ENCODE measurements at places on chromosomes 16 and 17.
A peak's percentile ranks its signal among the peaks of the same experiment; 100 is the strongest.

DNA sequence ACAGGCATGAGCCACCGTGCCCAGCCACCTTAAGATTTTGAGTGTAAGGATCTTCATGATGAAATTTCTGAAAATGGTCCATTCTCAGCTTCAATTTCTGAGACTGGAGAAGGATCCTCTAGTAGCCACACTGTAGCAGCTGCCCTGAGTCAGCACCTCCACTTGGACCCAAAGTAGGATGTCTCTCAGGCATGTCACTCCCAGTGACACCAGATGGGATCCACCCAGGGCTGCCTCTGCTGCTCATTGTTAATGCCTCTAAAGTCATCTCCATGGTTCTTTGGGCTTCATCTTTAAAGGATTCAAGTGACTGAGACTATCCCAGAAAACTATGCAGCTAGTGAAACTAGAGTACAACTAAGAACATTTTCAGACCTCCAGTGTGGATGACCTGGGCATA is 7.9 kb downstream of the PLD6 start:
- no peak for DNase-seq

GRCh38 chr17:77560841-77561240 is 397.7 kb upstream of the TNRC6C start:
- peak; percentile 11 for DNase-seq

DNA sequence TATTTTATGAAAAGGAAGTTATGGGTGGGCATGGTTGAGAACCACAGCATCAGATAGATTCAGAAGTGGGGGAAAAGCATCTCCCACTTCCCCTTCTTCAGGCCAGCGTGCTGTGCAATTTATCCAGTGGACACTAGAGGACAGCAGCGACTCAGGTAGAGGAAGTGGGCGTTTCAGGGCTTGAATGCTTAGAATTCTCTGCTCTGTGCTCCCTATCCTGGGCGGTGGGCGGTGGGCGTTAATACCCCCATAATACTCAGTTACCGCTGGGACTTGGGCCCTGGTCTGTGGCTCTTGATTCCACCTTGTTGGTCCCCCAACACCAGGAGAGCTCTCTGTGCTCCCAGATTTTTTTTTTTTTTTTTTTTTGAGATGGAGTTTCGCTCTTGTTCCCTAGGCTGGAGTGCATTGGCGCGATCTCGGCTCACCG is 3.7 kb upstream of the LYZL6 start:
- DNase-seq: no peak

DNA sequence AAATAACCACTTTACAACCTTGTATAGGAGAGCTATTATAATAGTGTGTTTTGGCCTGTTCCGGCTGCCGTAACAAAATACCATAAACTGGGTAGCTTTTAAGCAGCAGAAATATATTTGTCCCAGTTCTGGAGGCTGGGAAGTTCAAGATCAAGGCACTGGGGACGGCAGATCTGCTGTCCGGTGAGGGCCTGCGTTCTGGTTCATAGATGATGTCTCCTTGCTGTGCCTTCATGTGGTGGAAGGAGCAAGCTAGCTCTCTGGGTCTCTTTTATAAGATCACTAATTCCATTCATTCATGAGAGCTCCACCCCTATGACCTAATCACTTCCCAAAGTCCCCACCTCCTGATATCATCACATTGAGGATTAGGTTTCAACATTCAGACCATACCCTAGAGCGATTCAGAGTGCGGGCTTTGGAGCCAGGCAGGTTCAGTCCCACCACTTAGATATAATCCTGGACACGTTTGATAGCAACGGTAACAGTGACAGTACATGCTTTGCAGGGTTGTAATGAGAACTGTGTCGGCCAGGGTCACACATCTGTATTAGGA is 76.2 kb upstream of the ZFHX3 start:
- DNase-seq: no peak

- no peak for DNase-seq
Measured at GRCh38 chr17:12088035-12088434, 67.4 kb downstream of the MAP2K4 start.

DNA sequence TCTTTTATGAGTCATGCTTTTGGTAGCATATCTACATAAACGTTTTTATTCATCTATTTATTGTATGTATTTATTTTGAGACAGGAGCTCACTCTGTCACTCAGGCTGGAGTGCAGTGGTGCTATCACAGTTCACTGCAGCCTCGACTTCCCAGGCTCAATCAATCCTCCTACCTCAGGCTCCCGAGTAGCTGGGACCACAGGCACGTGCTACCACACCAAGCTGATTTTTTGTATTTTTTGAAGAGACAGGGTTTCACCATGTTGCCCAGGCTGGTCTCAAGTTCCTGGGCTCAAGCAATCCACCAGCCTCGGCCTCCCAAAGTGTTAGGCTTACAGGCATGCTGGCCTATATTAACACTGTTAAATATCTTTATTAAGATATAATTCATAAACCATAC is 20.4 kb upstream of the IL4R start:
- no peak for DNase-seq
